ENCODE measurements at places on chromosomes 7 and 10.

GRCh38 chr7:100829150-100829716 lies 1.9 kb upstream of the EPHB4 start:
- no peak for DNase-seq

- DNase-seq: no peak
Observed at GRCh38 chr10:75395932-75396630, 5.5 kb downstream of the ZNF503 start.

DNA sequence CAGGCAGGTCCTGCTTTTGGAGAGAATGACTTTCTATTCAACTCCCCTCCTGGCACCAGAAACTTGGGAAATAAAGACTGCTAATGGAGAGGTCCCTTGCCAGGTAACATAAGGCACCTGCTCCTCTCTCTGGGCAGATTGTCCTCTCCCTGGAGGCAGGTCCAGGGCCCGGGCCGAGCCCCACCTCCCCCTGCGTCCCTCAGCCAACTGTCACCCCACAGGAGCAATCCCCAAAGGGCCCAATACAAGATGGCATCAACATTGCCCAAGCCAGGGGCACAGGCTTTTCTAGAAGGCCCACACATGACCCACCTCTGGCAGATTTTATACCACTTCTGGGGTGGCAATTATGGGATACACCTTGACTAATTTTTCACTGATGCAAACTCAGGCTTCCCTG lies 145.2 kb downstream of the HERPUD2 start:
- DNase-seq: no peak

- no peak for DNase-seq
Observed at GRCh38 chr7:151244196-151244840, 4.2 kb downstream of the SMARCD3 start.

DNA sequence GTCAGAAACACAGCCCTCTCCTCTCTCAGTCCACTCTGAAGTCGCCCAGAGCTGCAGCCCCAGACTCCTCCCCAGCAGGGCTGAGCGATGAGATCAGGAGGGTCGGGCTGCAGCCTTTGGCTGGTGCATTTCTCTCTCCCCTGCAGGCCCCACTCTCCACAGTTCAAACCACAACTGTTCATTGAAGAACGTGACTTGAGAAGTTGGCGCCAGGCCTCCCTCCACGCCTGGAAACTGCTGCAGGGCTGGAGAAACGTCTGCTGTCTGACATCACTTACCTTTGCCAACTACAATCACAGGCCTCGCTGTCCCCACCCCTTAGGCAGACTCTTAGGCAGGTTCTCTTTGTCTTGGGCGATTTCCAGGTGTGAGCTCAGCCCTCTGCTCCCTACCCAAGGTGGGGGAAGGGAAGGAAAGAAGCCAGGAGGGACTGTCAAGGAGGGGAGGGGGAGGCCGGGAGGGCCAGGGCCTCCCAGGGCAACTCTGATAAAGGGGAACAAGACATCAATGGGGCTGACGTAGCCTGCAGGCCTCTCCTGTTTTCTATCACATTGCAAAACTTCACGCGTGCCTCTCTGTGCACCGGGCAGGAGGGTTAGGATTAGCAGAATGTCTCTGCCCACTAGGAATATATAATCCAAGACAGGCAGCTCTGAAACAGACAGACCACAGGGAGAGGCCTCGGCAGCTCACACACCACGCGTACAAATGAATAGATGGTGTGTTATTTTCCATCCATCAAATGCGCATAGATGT lies 32.7 kb downstream of the CALML5 start:
- DNase-seq: no peak

DNA sequence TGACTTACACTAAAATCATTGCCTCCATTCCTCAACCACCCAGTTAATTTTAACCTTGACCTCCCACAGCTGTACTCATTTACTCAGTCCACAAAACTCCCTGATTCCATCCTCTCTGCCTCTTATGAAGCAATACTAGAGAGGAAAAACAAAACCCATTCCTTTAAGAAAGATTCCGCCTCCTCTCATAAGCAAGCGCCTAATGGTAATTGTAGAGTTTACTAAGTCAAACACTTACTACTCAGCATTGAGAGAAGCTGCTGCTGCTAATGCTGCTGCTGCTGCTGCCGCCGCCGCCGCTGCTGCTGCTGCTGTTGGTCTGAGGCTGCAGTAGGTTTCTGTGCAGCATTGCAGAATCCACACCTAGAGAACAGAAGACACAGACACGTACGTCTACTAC lies 2.1 kb upstream of the ADD3 start:
- no peak for DNase-seq

GRCh38 chr10:131000743-131001142 lies 310.8 kb downstream of the TCERG1L start:
- no peak for DNase-seq

GRCh38 chr10:50388181-50388580 lies 136.9 kb upstream of the ASAH2 start:
- DNase-seq: no peak

GRCh38 chr7:2496375-2496774 lies 20.2 kb upstream of the GRIFIN start:
- DNase-seq: no peak

GRCh38 chr10:12077580-12078180 lies 8.9 kb downstream of the DHTKD1 start:
- DNase-seq: no peak

DNA sequence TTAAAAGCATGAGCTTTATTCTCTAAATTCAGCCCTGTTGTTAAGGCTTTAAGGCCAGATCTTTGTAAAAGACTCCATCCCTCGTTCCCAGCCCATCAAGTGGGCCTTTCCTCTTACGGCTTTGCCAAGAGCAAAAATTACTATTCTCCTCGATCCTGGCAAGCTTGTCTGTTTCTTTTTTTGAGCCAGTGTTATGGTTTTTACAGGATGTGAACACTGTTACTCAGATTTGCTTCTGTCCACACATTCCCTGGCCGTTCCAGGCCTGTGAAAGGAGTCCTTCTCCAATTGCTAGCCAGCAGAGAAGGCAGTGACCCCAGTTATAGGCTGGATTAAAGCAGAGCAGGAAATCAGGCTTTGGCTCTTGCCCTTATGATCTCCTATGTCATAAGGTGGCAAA lies 47.0 kb upstream of the EPC1 start:
- no peak for DNase-seq

DNA sequence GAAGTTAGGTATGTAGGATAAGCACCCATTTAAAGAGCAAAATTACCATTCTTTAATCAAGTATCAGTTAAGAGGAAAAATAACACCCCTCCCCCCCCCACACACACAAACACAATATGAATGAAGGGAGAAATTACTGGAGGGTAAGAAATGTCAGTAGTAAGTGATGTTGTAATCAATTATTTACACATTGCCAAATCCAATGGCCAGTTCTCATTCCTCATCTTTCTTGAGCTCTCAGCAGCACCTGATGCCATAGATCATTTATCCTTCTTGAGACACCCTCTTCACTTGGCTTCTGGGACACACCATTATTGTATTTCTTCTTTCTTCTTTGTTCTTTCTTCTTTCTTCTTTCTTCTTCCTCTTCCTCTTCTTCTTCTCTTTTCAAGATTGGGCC lies 33.7 kb upstream of the FAM3C start:
- no peak for DNase-seq

DNA sequence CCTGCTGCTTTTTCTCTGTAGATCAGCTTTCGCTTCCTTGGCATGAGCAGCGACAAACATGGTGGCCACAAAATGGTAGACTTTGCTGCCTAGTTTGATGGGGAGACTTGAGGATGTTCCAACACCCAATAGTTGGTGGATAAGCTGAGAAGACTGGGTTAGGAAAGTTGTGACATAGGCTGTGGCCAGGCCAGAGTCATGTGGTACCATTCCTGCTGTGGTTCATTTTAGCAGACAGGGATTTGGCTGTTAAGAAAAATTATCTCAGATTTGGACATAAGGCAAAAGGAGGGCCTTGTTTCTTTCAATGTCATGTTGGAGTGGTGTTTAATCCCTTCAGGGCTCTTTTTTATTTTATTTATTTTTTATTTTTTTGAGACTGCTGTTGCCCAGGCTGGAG lies 26.6 kb upstream of the FAM180A start:
- DNase-seq: no peak

- no peak for DNase-seq
Observed at GRCh38 chr7:101968720-101969466, 151.5 kb downstream of the CUX1 start.

- no peak for DNase-seq
Observed at GRCh38 chr10:124205432-124205831, 112.0 kb upstream of the CHST15 start.

- DNase-seq: no peak
Observed at GRCh38 chr7:142120524-142120923, 9.0 kb downstream of the MGAM2 start.

DNA sequence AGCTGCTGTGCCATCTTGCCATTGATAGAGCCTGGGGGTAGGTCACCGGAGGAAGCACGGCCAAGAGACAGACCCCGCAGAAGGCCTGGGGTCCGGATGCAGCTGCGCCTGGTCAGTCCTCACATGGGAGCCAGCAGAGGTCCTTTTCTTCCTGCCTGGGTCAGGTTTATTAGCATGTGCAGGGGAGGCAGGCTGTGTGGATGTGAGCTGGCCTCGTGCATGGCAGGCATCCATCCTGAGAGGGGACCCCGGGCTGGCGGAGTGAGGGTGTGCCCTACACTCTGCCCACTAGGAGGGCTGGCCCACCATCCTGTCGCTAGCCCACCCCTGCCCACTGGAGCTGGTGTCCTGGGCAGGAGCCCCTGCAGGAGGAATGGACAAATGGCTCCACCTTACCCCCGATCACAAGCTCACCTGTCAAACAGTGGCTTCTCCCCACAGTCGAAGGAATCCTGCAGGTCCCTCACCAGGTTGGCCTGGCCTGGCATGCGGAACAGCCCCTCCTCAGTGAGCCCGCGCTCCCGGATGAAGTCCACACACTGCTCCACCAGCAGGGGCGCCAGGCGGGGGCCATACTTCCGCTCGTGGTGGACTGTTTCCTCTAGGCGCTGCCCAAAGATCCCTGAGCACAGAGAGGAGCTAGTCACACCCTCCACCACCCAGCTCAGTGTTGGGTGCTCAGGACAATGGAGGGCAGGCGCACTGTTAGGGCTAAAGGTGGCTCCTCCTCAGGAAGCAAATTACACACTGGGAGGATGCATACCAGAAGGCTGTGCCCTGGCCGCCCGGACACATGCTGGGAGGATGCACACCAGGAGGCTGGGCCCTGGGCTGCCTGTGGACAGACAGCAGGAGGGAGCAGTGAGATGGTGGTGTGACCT lies 145.4 kb downstream of the ARHGAP22 start:
- no peak for DNase-seq

GRCh38 chr10:11434324-11434723 lies 177.1 kb downstream of the USP6NL start:
- no peak for DNase-seq

DNA sequence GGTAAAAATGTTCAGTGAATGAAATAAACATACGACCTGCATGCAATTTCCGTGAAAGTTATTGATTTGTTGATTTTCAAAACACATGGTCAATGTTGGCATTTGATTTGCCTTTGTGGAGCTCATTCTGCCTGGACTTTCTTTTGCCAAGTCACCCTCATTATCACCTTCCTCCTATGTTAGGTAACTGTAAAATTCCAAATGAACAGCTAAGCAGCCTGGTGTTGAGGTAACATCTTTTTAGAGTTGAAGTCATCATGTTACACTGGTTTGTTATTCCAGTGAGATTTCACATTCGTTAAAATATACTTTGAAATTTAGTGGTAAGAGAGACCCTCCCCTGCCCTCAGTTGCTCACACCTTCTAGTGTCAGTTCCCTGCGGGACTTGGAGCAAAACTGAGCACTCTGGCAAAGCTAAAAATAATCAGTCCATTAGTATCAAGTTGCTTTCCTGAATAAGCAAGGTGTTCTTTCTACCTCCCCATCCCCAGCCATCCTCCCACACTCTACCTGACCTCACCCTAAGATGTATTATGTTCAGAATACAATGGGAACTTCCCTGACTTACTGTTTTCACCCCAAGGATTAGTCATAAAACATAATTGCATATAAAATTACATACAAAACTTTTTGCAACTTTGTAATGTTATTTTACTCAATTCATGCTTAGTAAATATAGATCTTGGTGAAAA lies 283.3 kb upstream of the SEMA3A start:
- no peak for DNase-seq

GRCh38 chr7:70570029-70570428 lies 561.9 kb upstream of the GALNT17 start:
- DNase-seq: no peak
